ENCODE measurements at places on chromosomes 1 and 21.

DNA sequence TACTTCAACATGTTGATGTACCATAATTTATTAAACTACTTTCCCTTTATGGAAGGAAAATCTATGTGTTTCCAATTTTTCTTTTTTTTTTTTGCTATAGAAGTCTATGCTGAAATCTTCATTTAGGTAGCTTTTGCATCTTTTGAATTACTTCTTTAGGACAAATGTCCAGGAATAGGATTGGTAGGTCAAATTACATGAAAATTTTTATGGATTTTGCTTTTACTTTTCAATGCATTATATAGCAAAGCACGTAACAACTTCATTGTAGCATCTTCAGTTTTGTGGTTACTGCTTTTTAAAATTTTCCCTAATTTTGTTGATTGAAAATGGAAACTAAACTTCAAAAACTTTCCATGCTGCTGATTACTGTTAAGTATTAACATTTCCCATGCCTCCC lies 12.0 kb upstream of the PLA2G2C start:
- no peak for DNase-seq

DNA sequence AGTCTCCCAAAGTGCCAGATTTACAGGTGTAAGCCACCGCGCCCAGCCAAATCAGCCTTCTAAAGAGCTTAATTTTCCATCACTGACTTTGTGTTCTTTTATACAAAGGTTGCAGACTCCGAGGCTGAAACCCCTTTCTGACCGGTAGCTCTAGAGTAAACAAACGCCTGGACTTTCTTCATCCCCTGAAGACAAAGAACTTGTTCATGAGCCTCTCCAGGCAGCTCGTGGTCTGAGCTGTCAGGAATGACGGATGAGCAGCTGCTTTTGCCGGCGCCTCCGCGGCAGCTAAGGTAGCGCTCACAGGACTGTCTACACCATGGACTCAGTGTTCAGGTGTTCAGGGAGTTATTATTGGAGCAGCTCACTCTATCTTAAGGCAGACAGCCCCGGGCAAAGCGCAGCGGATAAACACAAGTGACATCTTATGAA lies 128.5 kb upstream of the ERRFI1 start:
- DNase-seq = no peak

GRCh38 chr1:95072117-95072516 lies 634 bp downstream of the ALG14 start:
- DNase-seq = no peak

DNA sequence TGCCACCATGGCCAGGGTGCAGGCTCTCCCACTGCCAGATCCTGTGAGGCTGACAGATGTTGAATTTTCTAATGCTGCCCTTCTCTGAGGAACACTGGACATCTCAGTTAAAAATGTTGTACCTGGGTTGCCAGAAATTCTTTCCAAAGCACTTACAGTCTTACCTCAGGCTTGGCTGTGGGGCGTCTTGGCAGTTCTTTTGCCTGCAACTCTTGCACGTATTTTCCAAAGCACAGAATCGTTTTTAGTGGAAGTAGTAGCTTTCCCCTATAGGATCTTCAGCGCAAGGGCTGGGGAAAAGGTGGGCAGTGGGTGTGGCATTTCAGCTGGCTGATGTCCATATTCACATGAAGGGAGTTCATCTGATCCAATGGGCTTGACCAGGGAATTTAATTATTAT lies 53.9 kb downstream of the EDN2 start:
- no peak for DNase-seq

GRCh38 chr1:10360045-10360444 lies 38.8 kb upstream of the PGD start:
- no peak for DNase-seq
